Activated T-helper 9 cell treated with anti-CD3 and anti-CD28 coated beads, Interleukin-2, amount 50 U/mL, for 16 hours (primary cell): ENCODE measurements at places on chromosomes 2 and 18.

DNA sequence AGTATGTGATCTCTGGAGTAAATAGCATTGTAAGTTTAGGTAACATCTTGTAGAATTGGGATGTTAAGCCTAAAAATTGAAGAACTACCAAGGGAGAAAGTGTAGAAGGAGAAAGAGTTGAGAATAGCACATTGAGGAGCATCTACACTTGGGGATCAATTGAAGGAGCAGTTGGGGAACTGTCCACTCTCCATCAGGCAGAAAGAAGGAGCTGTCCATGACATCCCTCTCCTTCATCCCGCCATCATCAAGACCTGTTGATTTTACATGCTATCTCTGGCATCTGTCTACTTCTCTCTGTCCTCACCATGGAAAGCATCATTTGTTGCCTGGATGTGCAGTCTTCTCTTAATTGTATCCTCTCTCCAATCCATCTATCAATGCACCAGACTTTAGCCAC lies 87.8 kb downstream of the CCDC141 start:
- DNase-seq = no peak

GRCh38 chr2:174477759-174478158 lies 9.1 kb downstream of the GPR155 start:
- no peak for DNase-seq

DNA sequence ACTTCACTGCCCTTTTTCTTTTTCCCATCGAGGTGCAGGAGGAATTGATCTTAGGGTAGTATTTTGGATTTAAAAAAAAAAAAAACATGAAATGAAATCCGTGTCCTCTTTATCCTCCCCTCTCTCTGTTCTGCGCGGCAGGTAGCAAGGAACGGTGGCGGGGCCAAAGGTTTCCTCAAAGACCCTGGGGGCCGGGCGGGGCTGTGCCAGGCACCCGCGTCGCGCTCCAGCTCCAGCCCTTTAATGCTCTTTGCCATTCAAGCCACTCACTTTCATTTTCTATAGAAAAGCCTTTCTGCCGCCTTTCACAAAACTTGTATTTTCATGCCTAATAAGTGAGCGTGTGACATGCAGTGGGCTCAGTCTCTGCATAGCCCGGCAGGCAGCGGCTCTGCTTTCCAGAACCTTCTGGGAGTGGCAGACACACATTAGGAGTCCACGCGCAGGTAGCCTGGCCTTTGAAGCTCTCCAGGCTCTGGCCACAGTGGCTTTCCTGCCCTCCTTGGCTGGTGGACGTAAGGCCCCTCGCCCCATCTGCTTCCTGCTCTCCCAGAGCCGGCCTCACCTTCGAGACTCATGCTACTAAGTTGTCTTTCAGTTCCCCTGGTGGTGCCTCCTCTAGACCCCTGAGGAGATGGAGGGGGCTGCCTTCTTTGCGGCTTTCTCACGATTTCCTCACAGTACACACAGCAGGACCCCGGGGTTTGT lies 41.7 kb downstream of the AGAP1 start:
- no peak for DNase-seq

- peak; percentile 31 for DNase-seq
Observed at GRCh38 chr2:96265349-96265839, 403 bp downstream of the TMEM127 start.

- no peak for DNase-seq
Observed at GRCh38 chr2:71736986-71737385, 283.6 kb downstream of the DYSF start.

DNA sequence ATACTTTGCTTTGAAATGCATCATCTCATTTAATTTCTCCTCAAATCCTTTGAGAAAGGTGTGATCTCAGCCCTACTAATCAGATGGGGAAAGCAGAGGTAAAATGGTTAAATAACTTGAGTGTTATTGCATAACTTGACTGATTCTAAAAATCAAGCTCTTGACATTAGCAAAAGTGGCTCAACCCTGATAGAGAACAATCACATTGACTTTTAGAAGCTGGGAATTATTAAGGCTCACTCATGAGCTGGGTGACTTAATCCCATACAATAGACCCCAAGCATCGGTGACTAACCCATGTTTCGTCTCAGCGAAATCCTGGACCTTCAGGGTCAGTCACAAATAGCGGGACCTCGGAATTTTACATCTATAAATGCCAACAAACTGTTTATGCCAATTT lies 378.9 kb downstream of the NBAS start:
- DNase-seq = no peak

DNA sequence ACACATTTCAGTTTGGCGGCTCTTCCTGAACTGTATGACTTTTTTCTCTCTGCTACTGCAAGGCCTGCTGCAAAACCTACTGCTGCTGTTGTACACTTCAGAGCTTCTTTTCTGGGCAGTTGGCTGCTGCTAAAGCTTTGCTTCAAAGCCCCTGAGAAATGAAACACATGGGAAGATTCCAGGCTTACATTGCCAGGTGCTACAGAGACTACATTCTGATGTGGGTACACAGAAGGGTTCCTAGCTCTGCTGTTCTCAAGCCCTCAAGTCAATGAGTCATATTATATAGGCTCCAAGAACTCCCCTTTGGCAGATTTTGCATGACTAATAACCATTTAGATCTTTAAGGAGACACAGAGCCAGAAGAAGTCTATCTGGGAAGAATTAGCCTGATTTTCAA lies 12.9 kb upstream of the PGAP1 start:
- no peak for DNase-seq

DNA sequence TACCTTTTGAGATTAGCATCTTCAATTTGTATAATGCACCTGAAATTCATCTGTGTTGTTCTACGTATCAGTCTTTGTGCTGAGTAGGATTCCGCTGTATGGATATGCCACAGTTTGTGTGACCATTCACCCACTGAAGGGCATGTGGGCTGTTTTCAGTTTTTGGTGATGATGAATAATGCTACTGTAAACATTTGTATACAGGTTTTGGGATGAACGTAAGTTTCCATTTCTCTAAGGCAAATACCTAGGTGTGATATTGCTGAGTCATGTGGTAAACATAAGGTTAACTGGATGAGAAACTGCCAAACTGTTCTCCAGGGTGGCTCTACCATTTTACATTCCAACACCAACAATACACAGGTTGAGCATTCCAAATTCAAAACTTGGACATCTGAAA lies 35.1 kb downstream of the CABYR start:
- no peak for DNase-seq

- DNase-seq = no peak
Observed at GRCh38 chr18:44724105-44724778, 43.6 kb downstream of the SETBP1 start.

GRCh38 chr18:3717376-3718025 lies 267.5 kb downstream of the TGIF1 start:
- DNase-seq = no peak

DNA sequence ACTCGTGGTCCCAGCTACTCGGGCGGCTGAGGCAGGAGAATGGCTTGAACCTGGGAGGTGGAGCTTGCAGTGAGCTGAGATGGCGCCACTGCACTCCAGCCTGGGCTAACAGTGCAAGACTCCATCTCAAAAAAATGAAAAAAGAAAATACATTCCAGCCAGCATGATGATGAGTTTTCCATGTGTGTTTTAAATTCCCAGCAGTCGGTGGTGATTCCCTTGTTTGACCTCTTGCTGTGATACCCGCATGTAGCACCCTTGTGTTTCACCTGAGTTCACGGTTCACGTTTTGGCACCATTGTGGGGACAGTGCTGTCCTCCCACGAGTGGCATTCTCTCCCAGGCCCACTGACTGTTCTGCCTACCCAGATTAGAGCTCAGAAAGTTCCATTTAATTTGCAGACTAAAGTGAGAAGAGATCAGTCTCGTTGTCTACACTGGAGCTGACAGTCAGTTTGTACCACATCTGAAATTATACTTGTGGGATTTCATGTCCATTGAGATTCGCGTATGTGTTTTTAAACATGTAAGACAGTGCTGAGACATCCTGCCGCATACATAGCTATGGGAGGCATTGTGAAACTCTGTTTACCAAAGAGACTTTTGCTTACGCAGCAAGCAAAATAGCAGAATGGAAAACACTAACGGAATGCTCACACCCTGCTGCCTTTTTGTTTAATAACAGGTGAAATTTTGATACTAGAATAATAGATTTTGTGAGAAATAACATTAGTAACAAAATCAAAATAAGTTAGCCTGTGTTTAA lies 157.1 kb downstream of the GBX2 start:
- no peak for DNase-seq

GRCh38 chr18:79983253-79983652 lies 5.1 kb downstream of the TXNL4A start:
- DNase-seq = no peak

DNA sequence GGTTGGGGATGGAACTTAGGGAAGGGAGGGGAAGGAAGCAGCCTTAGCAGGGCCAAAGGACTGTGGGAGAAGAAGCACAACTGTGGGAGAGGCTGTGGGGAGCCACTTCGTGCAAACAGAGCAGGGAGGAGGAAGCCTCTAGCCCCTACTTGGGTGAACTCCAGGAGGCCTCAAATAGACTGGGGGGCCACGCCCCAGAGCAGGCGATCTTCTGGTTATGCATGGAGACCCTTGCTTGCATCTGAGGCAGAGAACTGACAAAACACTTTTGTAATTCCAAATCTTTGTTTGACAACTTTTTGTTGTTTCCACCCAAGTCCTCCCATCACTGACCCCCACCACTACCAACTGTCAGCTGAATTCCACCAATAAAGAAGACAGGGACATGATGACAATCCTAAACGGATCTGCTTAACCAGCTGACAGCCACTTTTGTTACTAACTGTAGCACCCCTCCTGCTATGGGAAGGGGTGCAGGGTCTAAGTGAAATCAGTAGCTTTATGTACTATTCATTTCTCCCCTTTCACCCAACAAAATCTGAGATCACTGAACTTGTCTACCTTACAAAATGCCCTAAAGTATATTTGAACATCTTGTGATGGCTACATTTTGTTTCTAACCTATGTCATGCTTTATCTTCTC lies 80.5 kb upstream of the CPO start:
- DNase-seq = no peak

DNA sequence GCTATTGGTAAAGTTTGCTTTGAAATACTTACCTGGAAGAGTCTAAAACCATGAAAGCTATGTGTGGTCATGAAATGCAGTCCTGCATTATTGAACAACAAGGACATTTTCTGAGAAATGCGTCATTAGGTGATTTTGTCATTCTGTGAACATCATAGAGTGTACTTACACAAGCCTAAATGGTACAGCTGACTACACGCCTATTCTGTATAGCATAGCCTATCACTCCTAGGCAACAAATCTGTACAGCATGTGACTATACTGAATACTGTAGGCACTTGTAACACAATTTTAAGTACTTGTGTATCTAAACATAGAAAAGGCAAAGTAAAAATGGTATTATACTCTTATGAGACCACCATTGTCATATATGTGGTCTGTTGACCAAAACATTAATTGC lies 8.1 kb downstream of the FAM171B start:
- DNase-seq = no peak

DNA sequence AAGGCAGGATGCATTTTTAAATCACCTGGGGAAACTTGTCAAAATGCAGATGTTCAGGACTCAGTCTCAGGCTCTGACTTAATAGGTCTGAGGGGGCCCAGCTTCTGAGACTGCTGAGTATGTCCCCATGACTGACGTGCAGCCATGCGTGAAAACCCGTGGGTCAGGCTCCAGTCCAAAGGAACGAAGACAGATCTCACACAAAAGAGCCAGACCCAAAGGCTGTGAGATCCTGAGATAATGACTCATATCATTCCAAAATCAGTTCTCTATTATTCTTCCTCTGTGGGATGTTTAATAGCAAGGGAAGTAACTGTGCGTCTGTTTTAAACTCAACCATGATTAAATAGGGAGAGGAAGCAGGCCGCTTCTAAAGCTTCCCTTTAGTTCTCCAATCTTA lies 107.4 kb upstream of the ACAA2 start:
- no peak for DNase-seq

- no peak for DNase-seq
Observed at GRCh38 chr2:1591461-1591770, 152.9 kb downstream of the PXDN start.

DNA sequence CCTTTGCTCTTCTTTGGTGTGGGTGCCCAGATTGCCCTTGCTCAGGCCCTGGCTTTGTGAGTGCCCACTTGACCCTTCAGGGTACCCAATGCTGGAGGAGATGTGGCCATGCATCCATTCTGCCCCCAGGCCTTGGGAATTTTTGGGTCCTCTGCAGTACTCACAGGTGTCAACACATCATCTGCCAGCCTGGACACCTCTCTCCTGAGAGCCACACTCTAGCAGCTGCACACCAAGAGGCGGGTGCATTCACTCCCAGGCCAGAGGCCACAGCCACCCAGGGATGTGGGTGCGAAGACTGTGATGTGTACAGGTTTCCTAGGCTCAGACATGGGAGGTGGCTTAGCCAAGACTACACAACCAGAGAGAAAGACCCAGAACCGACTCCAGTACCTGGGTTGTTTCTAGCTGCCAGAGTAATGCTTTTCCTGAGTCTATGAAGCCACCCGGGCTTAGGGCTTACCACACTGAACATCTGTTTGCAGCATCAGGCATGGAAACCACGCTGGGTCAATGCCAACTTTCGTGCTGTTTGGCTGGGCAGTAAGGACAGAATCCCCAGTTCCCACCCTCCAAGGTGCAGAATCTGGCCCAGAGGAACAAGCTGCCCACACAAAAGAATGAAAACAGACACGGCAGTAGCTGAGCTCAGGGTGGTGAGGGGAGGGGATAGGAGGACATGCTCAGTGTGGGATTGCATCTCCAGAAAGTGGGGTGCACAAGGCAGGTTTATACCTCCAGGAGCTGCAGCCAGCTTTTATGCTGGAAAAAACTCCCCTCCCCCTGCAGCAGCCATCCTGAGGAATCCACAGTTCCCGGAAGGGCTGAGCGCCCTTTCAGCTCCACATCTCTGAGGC lies 40.1 kb downstream of the KCNF1 start:
- DNase-seq = no peak

GRCh38 chr18:12317664-12318333 lies 9.8 kb downstream of the TUBB6 start:
- DNase-seq = no peak

DNA sequence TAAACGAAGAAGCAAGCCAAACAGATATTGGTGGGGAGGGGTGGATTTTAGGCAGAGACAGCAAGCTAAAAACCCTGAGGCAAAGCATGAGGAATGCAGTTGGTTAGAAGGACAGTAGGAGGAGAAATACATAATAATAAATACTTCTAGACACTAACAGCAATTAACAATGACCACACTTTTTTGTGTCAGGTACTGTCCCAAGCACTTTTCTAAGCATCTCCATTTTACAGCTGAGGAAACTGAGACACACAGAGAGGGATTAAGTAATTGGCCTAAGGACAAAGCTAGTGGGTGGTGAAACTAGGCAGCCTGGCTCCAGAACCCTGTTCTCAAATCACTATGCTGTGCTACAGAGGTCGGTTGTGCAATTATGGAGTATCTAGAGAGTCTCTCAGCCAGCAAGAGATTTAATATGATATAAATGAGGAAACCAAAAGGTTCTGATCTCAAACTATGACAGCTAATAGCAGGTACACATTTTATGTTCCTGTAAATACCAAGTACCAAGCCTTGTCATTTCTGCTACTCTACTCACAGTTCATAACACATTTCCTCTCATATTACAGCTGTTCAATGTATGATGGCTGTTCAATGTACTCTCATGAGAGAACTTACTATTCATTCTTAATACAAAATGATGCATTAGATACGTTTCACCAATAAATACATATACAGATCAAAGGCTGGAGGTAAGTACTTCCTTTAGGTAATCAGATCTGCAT lies 5.3 kb downstream of the MAP4K3 start:
- no peak for DNase-seq

- no peak for DNase-seq
Observed at GRCh38 chr18:12777500-12777944, 74.7 kb downstream of the PSMG2 start.
